ENCODE measurements at places on chromosomes 11 and 22. TPM values are rescaled to one million over a fixed set of nuclear protein-coding genes. Genes with fewer than 3 reads are reported as not detected.

Gene PELI3
- total RNA-seq: 8.3 TPM

Gene CBY1
- 11.8 TPM for total RNA-seq

Gene NEU3
- 16.2 TPM for total RNA-seq

Gene CD3E
- total RNA-seq: 590 TPM

Gene GSC2
- total RNA-seq: not detected

Gene RIMBP3B
- total RNA-seq: 0.11 TPM

Gene OR4A16
- not detected for total RNA-seq

Gene SAA4
- total RNA-seq: not detected

Gene EMID1
- total RNA-seq: 0.14 TPM

Gene SMDT1
- 98.6 TPM for total RNA-seq

Gene HEPHL1
- total RNA-seq: not detected

Gene FGF19
- not detected for total RNA-seq

Gene SSTR3
- total RNA-seq: 0.64 TPM

Gene IGLL5
- total RNA-seq: not detected

Gene PLAAT2
- total RNA-seq: not detected

Gene PRG2
- 0.45 TPM for total RNA-seq

Gene UBQLNL
- 0.18 TPM for total RNA-seq

Gene IMMP1L
- 21.3 TPM for total RNA-seq

Gene MFRP
- not detected for total RNA-seq

Gene PAX6
- total RNA-seq: not detected

Gene PLEKHB1
- total RNA-seq: 5.2 TPM

Gene SAA1
- not detected for total RNA-seq
